ENCODE measurements at places on chromosomes 11 and 22.

GRCh38 chr22:45994491-45995404 is 17.8 kb upstream of the WNT7B start:
- DNase-seq, result no peak

DNA sequence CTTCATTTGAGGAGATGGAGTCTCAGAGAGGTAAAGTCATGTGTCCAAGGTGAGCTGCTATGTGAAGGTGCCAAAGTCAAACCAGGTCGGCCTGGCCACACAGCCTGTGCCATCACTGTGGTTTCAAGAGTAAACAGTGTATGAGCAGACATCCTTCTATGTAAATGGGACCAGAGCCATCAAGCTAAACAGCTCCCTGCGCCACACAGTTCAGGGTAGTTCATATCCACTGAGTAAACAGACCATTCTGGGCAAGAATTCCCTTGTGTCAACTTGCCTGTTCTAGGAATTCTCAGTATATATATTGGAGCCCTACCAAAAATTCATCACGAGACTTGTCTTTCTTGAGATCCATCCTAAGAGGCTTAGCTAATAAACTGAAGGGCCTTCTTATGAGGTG is 77.5 kb downstream of the AMOTL1 start:
- DNase-seq, result no peak

GRCh38 chr22:45242778-45243191 is 2.1 kb upstream of the KIAA0930 start:
- no peak for DNase-seq

- DNase-seq, result no peak
Measured at GRCh38 chr22:47053013-47053725, 290.7 kb downstream of the TBC1D22A start.

- DNase-seq, result no peak
Measured at GRCh38 chr11:116696381-116696941, 76.3 kb downstream of the BUD13 start.

GRCh38 chr22:23100124-23100801 is 29.9 kb downstream of the GNAZ start:
- no peak for DNase-seq

- DNase-seq, result no peak
Measured at GRCh38 chr11:67468056-67468455, 995 bp downstream of the TMEM134 start.

DNA sequence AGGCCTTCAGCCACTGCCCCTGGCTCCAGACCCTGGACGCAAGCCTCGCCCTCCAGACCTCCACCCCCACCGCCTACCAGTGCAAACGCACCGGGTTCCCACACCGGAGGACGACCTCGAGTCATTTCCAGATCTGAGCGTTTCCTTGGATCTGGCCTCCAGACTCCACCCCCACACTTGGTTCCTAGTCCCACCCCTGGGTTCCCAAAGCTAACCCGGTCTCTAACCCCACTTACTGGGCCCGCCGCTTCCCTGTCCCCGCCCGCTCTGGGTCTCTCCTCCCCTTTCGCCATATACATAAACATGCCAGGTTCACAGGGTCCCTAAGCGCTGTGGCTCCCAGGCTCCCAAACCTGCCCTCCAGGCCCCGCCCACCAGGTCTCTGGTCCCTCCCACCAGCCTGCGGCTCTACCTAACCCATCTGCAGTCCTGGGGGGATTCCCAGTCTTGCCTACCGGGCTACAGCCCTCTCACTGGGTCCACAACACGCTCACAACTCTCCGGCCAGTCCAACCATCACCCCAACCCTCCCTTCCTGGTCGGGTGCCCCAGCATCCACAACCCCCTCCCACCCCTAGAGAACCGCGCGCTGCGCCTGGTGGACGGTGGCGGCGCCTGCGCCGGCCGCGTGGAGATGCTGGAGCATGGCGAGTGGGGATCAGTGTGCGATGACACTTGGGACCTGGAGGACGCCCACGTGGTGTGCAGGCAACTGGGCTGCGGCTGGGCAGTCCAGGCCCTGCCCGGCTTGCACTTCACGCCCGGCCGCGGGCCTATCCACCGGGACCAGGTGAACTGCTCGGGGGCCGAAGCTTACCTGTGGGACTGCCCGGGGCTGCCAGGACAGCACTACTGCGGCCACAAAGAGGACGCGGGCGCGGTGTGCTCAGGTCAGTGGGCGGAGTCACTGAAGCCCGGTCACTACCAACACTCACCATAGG is 36.7 kb downstream of the CD6 start:
- no peak for DNase-seq

DNA sequence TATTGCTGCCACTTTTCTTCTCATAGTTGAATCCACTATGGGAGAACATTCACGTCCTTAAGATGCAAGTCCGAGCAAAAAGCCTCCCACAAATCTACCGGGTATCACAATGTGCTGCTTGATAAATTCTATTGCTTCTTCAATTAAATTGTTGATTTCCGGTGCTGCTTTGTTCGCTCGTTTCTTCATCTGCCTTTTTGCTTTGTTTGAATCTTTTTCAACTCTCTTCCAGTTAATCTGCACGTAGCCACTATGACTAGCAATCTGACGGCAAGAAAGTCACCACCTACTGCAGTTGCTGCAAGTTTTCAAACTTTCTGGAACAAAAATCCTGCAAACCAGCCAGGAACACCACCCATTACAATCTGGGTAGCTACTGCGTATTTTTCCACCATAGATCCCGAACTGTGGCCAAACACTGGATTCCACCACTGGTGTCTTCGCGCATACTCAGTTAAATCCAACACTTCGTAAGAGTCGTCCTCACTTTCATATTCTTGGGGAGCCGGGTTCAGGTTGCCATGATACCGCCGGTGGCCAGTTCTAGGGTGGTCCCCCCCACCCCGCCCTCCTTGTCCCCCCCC is 59.1 kb downstream of the CLMP start:
- DNase-seq, result no peak

DNA sequence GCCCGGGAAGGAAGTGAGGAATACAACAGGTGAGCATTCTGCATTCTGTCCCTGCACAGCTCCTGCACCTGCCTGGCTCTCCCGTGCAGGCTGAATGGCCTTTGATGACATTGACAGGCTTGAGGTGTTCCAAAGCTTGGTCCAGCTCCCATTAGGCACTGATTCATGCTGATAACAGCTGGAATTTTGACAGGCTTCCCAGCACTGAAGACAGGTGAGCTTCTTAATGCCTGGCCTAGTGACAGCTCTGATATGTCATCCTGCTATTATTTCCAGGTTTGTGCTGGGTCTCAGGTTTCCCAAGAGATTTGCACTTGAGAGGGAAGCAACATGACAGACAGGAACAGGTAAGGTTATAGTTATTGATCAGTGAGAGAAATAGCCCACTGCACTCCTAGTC is 58.0 kb upstream of the MTNR1B start:
- DNase-seq, result no peak

DNA sequence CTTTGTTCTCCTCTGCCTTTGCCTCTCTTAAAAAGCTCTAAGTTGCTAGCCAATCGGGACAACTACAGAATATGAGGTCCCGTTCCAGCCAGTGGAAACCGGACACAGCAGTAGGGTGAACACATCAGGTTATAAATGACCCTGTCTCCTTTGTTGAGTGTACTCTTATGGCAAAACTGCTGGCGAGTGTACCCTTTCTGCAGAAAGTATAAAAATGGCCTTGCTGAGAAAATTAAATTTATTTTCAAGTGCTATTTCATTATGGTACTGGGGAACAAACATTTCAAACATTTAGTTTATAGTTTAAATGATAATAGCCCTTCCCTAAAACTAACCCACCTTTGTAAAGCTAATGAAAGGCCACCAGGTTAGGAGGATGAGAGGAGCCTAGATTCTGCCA is 6.0 kb upstream of the LGALS12 start:
- no peak for DNase-seq
